ENCODE measurements at places on chromosomes 12 and 14.

- no peak for DNase-seq
Observed at GRCh38 chr12:92056290-92056689, 89.4 kb downstream of the BTG1 start.

- DNase-seq: no peak
Observed at GRCh38 chr14:102584871-102585869, 7.3 kb upstream of the RCOR1 start.

GRCh38 chr12:94290353-94290752 is 142.0 kb downstream of the PLXNC1 start:
- no peak for DNase-seq

DNA sequence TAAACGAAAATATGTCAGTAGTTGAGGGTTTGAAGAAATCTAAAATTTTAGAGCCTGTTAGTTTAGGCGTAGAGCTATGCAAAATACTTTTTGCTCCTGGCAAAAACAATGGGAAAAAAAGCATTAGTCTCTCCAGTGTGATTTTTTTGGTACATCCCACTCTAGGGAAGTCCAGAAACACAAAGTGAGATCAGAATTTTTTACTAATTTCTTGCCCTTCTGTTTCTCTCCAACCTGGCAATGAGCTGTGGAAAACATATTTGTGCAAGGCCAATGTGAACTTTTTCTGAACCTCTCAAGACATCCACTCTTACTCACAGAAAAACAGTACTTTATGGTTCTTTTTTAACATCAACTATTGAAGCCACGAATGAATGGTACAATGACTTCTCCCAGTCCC is 56.9 kb upstream of the DCN start:
- DNase-seq: peak; percentile 37

- DNase-seq: no peak
Observed at GRCh38 chr12:50052964-50053363, 4.4 kb upstream of the ASIC1 start.

GRCh38 chr12:93855261-93855660 is 178.1 kb downstream of the CRADD start:
- no peak for DNase-seq

DNA sequence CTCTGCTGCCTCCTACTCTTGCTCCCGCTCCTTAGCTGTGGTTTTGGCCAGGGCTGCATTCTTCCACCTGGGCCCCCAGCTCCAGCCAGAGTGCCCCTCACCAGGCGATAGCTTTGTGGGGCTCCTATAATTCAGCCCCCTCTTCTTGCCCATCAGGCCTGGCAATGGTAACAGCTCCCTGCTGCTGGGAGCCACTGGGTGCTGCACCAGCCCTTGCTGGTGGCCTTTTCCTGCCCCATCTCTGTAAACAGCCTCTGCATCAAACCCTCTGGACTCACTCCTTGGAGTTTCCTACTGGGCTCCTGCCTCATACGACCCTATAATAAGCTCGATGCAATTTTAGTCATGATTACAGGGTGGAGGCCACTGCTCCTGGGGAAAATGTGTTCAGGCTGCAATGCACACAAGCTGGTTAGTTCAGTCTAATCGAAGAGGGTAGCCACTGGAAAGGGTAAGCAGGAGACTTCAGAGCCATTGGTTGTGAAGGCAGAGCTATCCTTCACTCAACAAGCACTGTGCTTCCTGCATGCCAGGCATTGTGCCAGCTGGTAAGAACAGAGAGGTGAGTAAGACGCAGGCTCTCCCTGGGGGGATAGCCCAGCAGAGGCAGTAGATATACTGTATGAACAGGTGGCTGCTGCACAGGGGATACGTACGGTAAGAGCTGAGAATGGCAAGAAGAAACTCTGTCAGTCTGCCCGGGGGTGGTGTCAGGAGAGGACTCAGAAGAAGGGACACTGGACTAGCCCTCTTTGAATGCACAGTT is 24.7 kb downstream of the CLMN start:
- peak; percentile 39 for DNase-seq

DNA sequence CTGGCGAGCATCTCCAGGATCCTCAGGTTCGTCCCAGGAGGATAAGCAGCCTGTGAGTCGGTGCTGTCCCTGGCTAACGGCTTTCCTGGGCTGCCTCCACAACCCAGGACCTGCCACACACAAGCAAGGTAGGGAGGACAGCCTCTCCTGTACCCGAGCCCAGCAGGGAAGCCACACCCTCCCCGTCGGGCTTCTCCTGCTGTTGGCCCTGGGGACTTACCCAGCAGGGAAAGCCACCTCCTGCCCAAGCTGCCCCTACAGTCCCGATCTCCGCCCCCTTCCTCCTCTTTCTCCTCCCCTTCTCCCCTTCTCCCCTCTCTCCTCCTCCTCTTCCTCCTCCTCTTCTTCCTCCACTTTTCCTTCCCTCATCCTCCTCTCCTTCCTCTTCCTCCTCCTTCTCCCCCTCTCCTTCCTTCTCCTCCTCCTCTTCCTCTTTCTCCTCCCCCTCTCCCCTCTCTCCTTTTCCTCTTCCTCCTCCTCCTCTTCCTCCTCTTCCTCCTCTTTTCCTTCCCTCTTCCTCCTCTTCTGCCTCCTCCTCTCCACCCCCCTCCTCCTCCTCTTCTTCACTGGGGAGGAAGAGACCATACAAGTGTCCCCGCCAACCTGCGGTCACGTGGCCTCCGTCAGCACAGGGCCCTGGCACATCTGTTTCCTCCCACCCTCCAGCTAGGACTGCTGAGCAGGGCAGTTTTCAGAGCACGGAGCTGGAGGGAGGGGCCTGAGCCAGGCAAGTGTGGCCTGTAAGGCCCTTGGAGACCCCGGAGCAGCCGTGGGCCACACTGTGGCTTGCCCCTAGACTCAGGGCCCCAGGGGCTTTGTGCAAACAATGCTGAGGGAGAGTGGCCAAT is 17.3 kb upstream of the RFLNA start:
- no peak for DNase-seq

- DNase-seq: no peak
Observed at GRCh38 chr14:37968664-37969240, 239.0 kb upstream of the SSTR1 start.

DNA sequence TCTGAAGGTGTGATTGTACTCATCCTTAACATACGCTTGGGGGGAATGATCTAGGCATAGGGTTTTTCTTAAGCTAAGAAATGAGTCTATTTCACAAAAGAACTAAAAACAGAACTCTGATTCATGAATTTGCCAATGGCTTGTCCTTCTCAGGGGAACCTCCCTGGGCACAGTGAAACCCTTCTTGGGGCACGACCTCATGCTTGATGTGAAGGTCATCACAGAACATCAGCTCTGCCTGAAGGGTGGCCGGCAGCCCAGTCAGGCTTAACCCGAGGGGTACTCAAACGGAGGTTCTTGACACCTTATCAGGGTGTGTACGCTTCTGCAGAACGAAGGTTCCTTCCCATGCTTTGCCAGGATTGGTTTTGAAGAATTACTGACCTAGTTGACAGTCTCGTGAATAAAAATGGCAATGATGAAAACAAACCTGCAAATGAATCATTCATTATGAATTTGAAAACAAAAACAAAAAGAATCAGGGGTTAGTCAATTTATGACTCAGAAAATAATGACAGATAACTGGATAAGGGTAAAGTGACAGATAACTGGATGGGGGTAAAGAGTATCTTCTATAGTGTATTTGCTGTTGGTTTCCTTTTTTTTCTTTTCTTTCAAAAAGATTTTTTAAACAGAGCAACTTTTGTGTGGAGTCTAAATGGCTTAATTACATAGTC is 86.4 kb downstream of the GALNT8 start:
- DNase-seq: no peak

DNA sequence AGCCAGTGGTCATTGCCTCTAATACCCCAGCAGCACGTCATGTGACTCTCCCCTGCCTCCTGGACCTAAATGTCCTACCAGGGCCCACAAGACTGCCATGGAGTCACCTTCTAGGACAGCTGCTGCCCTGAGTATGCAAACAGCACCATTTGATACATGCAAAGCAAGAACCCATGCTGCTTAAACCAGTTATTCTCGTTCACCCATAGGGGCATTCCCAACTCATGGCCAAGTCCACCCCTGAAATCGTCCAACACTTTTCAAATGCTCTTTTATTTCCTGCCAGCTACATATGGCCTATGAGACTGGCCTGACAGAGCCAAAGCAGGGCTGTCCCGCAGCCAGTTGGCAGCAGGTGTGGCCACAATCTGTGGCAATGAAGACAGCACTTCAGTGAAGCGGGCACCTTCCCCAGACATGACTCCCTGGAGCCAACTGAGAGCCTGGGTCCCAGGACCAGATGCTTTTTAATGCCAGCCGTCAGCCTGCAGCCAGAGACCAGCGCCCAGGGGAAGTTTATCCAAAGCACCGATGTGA is 99.9 kb downstream of the BCAT1 start:
- no peak for DNase-seq

DNA sequence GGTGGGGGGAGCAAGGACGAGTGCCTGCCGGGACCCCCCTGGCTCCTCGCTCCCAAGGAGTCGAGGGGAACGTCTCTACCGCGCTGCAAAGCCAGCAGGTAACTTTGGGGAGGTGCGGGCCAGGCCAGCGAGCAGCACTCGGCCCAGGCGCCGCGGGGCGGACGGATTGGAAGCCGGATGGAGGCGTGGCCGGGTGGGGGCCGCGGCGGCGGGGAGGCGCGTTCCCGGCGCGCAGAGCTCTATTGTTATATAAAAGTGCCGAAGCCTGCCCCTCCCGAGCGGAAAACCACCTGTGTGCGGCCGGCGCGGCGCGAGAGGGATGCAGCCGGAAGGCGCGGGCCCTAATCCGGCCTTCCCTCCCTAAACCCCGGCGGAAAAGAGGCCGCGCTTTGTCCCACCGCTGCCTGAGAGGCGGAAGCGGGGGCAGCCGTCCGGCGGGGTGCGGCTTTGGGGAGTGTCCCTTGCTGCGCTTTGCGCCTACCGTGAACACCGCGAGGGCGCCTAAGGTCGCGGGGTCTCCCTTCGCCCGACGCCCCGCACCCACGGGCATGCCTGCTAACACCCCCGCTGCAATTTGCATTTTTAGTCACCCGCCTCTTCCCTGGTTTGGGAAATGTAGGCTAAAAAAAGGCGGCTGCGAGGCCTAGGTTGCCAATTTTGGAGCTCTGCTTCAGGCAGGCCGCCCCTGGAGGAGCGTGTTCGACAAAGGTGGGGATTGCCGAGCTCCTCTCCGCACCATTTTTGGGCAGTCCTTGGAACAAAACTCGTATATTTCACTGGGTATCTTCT is 1.7 kb upstream of the DUSP6 start:
- DNase-seq: peak; percentile 63

- DNase-seq: no peak
Observed at GRCh38 chr14:56894591-56894991, 84.3 kb upstream of the OTX2 start.

GRCh38 chr12:47276621-47277309 is 197.0 kb upstream of the AMIGO2 start:
- DNase-seq: peak; percentile 87

DNA sequence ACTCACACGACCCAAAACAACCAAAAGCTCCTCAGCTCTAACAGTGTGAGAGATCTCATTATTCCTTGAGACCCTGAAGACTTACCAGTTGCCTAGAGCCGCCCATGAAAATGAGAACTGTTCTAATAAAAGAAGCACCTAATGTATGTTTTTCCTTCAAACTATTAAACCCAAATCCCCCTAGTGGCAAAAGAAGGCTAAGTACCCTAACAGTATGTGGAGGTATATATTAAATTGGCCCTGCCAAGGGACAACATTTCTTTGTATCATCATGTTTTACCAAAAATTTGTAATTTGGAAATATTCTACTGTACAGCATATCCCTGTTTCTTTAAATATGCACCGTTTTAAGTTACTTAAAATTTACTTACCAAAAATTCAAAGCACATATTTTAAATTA is 38.0 kb upstream of the PPFIA2 start:
- DNase-seq: peak; percentile 52

GRCh38 chr12:4271717-4272423 is 1.7 kb upstream of the CCND2 start:
- DNase-seq: peak; percentile 70

GRCh38 chr12:114440270-114441038 is 34.5 kb upstream of the TBX5 start:
- DNase-seq: no peak

DNA sequence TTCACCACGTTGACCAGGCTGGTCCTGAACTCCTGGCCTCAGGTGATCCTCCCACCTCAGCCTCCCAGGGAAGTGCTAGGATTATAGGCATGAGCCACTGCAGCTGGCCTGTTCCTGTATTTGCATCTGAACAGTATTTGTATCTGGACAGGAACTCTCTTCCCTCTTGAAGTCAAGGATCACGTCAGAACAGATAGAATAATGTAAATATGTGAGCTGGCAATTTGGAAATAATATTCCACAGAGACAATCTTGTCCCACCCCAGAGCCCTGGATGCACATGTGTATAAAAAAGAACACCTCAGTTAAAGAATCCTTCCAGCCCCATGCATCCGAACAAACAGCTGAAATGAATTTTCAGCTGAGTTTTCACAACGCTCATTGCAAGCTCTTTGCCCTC is 118.3 kb downstream of the VEZT start:
- DNase-seq: no peak

DNA sequence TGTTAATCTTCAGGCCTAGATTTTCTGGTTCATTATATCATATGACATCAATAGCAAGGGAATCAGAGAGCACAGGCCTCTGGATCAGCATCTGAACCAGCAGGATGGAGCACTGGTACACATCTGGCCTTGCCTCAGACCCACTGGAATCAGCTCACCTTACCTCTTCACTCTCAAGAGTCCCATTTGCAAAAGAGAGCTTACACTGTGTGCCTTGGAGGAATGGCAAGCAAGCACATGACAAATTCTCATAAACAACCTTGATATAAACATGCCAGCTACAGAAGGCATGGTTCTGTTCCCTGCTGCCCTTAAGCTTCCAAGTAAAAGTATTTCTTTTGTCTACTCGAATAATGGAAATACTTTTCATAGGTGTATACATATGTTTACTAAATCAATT is 128.6 kb upstream of the CPM start:
- no peak for DNase-seq

GRCh38 chr12:117835156-117835555 is 133.6 kb downstream of the KSR2 start:
- no peak for DNase-seq

DNA sequence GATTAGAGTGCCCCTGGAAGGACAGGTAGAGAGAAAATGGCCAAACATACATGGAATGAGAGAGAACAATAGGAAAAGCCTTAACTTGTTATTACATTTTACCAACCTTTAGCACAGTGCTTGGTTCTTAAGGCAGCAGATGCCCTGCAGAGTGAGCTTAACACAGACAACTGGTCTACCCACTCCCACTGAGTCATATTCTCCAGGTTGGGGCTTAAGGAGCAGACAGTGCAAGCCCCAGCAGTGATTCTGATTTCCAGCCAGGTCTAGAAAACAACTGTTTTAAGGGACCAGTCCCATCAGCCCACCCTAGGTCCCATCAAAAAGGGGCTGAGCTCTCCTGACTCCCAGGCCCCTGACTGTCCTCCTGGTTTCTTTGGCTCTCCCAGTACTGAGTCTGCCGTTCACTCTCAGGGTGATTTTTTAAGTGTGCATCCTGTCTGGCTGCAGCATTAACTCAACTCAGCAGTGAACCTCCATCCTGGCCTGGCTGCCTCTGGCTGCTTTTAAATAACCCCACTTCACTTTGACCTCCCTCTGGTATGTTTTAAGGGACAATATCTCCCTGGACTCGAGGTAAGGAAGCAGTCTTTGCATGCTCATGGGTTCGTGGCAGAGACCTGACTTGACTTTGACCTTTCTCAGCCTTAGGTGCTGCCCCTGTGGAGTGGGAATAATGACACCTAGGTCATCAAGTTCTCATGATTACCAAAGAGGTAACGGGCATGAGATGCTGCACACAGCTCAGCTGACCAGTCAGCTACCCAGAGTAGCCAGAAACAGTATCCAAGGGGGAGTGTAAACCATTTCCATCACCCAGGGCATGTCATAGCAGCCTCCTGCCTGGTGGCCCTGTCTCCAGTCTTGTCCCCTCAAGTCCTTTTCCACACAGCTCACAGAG is 210.7 kb upstream of the PWP1 start:
- DNase-seq: peak; percentile 39

GRCh38 chr14:95183532-95184412 is 26.4 kb upstream of the DICER1 start:
- peak; percentile 54 for DNase-seq
